ENCODE measurements at places on chromosomes 13 and 19. TPM values are rescaled to one million over a fixed set of nuclear protein-coding genes. Genes with fewer than 3 reads are reported as not detected.

- no peak overlapping the region for H3K27ac ChIP-seq
- H3K4me1 ChIP-seq: no peaks in the 10 kb centered on the region
- H3K27me3 ChIP-seq: peaks cover 24% of the 10 kb centered on the region
- DNase-seq: no peak
- H3K36me3 ChIP-seq: no peaks in the 10 kb centered on the region
- H3K4me3 ChIP-seq: no peak overlapping the region
Measured at GRCh38 chr13:50783717-50784290, 59.7 kb downstream of the DLEU7 start.

DNA sequence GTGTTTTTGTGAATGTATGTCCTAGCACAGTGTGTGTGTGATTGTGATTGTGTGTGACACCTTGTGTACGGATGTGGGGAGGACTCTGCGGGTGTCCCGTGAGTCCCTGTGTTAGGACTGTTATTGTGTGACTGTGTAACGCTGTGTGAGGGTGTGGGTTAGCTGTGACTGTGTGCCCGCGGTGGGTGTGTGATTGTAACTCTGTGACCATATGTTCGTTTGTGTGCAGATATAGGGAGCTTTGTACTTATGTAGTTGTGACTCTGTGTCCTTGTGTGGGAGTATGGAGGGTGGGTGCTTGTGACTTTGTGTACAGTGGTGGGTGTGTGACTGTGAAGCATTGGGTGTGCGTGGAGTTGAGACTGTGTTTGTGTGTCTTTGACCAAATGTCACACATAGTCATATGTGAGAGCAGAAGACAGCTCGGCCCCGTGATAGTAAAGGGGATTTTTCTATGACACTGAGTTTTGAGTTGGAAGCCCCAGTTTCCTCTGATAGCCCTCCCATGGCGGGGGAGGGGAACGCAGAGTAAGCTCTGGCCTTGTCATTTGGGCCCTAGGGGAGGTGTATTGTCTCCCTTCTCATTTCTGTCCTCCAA is 949 bp upstream of the ZNF260 start:
- H3K27me3 ChIP-seq: peaks cover 2% of the 10 kb centered on the region
- H3K4me1 ChIP-seq: peaks cover 18% of the 10 kb centered on the region
- DNase-seq: no peak
- H3K4me3 ChIP-seq: peak overlapping the region; percentile 97

Gene GPR12
- total RNA-seq: not detected

DNA sequence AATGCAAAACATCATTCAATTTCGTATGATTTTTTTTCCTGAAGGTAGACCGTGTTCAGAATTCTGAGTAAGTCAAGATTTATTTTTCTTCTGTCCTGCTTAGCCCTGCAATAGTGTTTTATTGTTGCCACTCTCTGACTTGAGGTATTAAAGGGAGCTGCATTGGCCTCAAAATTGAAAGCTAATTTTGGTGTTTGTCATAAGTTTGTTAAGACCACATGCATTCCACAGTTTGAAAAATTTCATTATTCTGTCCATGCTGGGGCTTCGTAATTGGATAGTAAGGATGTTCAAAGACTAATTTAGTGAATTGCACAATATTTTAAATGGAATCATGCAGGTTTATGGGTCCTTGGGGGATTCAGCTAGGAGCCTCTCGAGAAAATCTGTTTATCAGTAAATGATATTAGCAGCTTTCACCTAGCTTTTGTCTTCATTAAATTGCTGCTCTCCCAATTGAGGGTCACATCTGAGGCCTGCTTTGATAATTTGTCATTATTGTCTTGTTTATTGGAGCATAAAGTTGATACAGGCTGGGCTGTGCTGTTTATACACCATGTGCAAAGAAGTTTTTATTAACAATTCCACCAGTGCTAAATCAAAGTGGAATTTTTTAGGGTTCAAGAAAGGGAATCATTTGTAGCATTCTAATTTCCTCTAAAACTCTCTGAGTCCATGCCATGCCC is 339.8 kb upstream of the OBI1 start:
- no peak overlapping the region for H3K4me3 ChIP-seq
- no peak for DNase-seq
- H3K27me3 ChIP-seq: no peaks in the 10 kb centered on the region
- no peaks in the 10 kb centered on the region for H3K4me1 ChIP-seq

Gene CD33
- total RNA-seq: not detected

- H3K4me1 ChIP-seq: no peaks in the 10 kb centered on the region
- H3K36me3 ChIP-seq: no peaks in the 10 kb centered on the region
- DNase-seq: peak; percentile 30
- H3K4me3 ChIP-seq: no peak overlapping the region
Measured at GRCh38 chr13:27283906-27284493, 13.4 kb downstream of the RASL11A start.

GRCh38 chr13:25660996-25661395 is 289.2 kb downstream of the ATP8A2 start:
- H3K36me3 ChIP-seq: no peaks in the 10 kb centered on the region
- DNase-seq: no peak
- H3K4me1 ChIP-seq: no peaks in the 10 kb centered on the region

Gene PABPC3
- 0.14 TPM for total RNA-seq

Gene JSRP1
- 0.73 TPM for total RNA-seq

Gene FAM216B
- not detected for total RNA-seq

DNA sequence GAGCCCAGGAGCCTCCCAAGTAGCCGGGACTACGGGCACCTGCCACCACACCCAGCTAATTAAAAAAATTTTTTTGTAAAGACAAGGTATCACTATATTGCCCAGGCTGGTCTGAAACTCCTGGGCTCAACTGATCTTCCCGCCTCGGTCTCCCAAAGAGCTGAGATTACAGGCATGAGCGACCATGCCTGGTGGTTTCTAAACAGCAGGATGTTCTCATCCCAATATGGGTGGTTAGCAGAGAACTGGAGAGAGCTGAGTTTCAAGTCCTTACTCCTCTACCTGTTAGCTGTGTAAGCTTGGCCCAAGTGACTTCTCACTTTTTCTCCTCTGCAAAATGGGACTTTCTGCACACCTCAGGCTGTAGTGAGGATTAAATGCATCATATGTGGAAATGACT is 8.0 kb downstream of the TMEM91 start:
- DNase-seq: no peak
- peaks cover 6% of the 10 kb centered on the region for H3K36me3 ChIP-seq
- H3K4me1 ChIP-seq: peaks cover 11% of the 10 kb centered on the region
- no peak overlapping the region for H3K4me3 ChIP-seq

Gene CACNG6
- total RNA-seq: not detected

GRCh38 chr13:98305670-98306069 is 128.6 kb upstream of the RNF113B start:
- no peak overlapping the region for H3K4me3 ChIP-seq
- no peak for DNase-seq
- peaks cover 3% of the 10 kb centered on the region for H3K27me3 ChIP-seq
- H3K27ac ChIP-seq: no peak overlapping the region
- H3K4me1 ChIP-seq: peaks cover 49% of the 10 kb centered on the region

GRCh38 chr13:97460004-97460775 is 26.2 kb downstream of the RAP2A start:
- peaks cover 4% of the 10 kb centered on the region for H3K36me3 ChIP-seq
- H3K27ac ChIP-seq: no peak overlapping the region
- peaks cover 16% of the 10 kb centered on the region for H3K4me1 ChIP-seq
- DNase-seq: no peak

- DNase-seq: no peak
- H3K4me3 ChIP-seq: no peak overlapping the region
- H3K27me3 ChIP-seq: no peaks in the 10 kb centered on the region
- H3K27ac ChIP-seq: no peak overlapping the region
- H3K36me3 ChIP-seq: no peaks in the 10 kb centered on the region
- H3K4me1 ChIP-seq: no peaks in the 10 kb centered on the region
Measured at GRCh38 chr13:60765700-60766411, 368.8 kb downstream of the TDRD3 start.

DNA sequence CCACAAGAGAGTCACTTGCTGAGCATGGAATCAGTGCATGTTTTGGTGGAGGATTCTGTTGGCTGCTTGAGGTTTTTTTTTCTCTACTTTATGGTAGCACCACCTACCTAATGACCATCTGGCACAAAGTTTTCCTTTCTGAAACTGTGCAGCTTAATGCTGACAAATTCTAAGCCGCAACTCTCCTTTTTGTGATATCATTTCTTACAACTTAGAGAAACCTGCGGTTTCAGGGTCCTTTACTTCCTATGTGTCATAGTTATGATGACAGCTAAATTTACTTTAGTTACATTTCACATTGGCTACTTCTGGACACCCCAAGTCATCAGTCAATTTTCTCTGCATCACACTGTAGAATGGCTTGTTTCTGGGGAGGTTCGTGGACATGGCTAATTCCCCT is 115.4 kb upstream of the TMTC4 start:
- H3K27ac ChIP-seq: no peak overlapping the region
- DNase-seq: no peak

DNA sequence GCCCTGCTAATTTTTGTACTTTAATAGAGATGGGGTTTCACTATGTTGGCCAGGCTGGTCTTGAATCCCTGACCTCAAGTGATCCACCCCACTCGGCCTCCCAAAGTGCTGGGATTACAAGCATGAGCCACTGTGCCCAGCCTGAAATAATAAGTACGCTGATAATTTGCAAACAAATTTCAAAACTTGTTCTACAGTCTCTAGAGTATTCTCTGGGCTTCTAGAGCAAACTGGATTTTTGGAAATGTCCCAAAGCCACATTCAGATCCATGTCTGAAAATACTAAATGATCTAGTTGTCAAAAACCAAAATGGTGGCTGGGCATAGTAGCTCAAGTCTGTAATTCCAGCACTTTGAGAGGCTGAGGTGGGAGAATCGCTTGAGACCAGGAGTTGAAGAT is 39.9 kb upstream of the PSPC1 start:
- no peaks in the 10 kb centered on the region for H3K27me3 ChIP-seq
- H3K36me3 ChIP-seq: peaks cover 24% of the 10 kb centered on the region
- no peak overlapping the region for H3K4me3 ChIP-seq

GRCh38 chr13:35810321-35810720 is 320.9 kb downstream of the DCLK1 start:
- no peak for DNase-seq
- H3K27ac ChIP-seq: no peak overlapping the region
- no peaks in the 10 kb centered on the region for H3K36me3 ChIP-seq
- H3K4me1 ChIP-seq: no peaks in the 10 kb centered on the region

Gene KIR3DL1
- not detected for total RNA-seq

Gene PRTN3
- not detected for total RNA-seq

- peaks cover 16% of the 10 kb centered on the region for H3K4me1 ChIP-seq
- 0 out of 2 replicates have a peak overlapping the region, but pooled peaks have one; percentile 24 for H3K27ac ChIP-seq
- H3K27me3 ChIP-seq: peaks cover 4% of the 10 kb centered on the region
- no peak for DNase-seq
Measured at GRCh38 chr19:39471756-39472536, 8.7 kb upstream of the TIMM50 start.

Gene PDX1
- not detected for total RNA-seq

- H3K27me3 ChIP-seq: no peaks in the 10 kb centered on the region
- no peaks in the 10 kb centered on the region for H3K4me1 ChIP-seq
- no peak overlapping the region for H3K27ac ChIP-seq
- no peak for DNase-seq
- H3K36me3 ChIP-seq: peaks cover 63% of the 10 kb centered on the region
Measured at GRCh38 chr13:40874138-40874779, 84.8 kb downstream of the SLC25A15 start.

GRCh38 chr13:108609353-108609752 is 20.1 kb upstream of the MYO16 start:
- no peak overlapping the region for H3K27ac ChIP-seq
- H3K4me1 ChIP-seq: no peaks in the 10 kb centered on the region
- DNase-seq: no peak
- no peaks in the 10 kb centered on the region for H3K27me3 ChIP-seq
- no peaks in the 10 kb centered on the region for H3K36me3 ChIP-seq
